Left renal pelvis (tissue), 4 donors: ENCODE measurements at places on chromosomes 2 and 18.

DNA sequence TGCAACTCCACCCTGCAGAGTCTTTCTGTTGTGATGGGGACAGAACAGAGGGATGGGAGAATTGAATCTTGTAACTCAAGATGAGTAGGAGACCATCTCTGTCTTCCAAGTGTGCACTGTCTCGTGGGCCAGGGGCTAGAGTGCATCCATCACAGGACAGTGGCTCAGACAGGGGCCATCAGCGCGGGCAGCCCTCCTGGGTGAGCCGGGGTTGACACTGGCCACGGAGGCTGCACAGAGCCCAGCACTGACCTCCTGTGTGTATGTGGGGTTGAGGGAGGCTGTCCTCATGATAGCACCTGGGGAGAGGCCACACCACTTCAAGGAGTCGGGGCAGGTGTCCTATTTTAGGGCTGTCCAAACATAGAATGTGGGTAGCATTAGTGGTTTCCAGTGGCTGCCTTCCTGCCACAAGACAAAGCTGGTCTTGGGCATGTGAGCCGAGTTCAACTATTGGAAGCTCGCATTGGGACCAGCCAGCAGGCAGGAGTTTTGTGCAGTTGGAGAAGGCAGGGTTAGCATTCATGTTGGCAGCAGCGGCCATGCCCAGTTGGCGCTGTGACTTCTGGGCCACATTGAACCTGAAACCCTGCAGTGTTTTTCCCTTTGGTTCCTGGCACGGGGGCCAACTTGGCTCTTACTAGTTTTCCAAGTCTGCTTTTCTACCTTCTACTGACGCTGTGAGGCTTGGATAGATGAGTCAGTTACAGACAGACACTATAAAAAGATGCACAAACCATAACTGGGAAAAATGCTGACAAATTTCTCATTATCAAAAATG, 45.3 kb downstream of the ACOXL start:
- DNase-seq = no peak

- DNase-seq = no peak
Measured at GRCh38 chr2:99789849-99790248, 300.0 kb upstream of the REV1 start.

GRCh38 chr2:60838481-60838880, 42.9 kb upstream of the REL start:
- DNase-seq = no peak

DNA sequence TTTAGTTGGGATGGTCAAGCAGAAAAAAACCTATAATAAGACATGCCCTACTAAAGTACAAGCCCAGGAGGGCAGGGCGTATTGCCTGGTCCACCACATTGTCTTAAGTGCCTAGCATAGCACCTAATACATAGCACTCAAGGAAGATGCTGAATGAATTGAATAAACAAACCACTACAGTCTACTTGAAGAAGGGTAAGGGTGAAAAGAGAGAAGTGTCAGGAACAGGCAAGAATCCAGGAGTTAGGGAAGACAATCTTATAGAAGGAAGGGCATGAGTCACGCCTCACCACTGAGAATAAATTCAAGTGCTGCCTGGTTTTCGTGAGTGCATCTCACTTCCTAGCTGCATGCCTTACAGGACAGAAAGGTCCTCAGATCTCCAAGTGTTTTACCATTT, 13.9 kb downstream of the SLC19A3 start:
- no peak for DNase-seq

DNA sequence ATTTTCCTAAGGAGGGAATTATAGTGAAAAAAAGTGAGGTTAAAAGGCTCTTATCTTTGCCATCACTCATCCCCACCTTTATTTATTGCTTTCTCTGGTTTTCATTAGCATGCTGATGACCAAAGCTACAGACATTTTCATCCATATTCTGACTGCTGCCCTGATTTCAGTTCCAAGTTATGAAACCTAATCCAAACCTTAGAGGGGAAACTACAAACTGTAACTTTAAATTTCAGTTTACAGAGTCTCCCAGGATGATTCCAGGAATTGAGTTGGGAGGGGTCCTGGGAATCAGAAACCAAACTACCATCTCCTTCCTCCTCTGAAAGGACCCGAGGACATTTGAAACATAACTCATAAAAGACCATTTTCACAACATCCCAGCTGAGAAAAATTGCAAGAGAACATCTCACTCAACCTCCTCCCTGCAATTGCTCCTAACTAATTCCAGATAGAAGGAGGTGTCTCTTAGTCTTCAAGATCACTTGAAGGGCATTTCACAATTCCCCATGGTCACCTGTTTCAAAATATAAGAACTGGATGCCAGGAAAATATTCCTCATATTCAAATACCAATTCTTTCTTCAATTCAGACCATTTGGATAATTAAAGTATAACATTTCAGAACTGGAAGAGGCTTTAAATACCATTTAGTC, 520.6 kb downstream of the TNS1 start:
- no peak for DNase-seq

DNA sequence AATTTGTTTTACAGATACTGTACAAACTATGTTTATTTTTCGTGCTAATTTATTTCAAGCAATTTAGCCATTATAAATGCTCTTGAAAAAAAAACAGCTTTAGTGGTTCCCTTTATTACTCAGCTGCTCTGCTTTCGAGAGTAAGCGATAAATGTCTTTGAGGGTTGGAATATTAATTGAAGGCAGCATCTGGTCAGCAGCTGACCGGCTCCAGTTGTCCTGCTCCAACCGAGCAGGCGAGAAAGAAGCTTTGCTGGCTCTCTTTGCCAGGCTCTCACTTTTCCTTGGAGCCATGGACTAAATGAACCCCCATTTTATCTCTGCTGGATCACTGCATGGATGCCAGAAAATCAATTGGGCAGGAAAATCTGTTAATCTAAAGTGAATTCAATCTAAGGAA, 147.4 kb downstream of the LNPK start:
- no peak for DNase-seq

GRCh38 chr18:79748321-79749180, 49.2 kb upstream of the KCNG2 start:
- DNase-seq = no peak

GRCh38 chr2:61693744-61694143, 155.6 kb upstream of the XPO1 start:
- no peak for DNase-seq

DNA sequence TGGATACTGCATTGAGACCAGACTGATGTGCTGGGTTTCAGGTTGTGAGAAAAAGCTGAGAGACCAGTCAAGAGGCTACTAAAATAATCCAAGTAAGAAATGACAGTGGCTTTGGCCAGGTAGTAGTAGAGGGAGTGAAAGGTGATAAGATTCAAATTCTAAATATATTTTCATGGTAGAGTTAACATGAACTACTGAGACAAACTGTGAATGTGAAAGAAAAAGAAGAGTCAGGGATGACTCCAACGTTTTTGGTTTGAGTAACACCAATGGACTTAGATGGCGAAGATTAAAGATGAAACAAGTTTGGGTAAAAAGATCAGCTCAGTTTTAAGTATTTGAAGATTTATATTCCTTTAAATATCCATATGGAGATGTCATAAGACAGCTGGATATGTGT, 209.4 kb downstream of the ZEB2 start:
- DNase-seq = no peak

DNA sequence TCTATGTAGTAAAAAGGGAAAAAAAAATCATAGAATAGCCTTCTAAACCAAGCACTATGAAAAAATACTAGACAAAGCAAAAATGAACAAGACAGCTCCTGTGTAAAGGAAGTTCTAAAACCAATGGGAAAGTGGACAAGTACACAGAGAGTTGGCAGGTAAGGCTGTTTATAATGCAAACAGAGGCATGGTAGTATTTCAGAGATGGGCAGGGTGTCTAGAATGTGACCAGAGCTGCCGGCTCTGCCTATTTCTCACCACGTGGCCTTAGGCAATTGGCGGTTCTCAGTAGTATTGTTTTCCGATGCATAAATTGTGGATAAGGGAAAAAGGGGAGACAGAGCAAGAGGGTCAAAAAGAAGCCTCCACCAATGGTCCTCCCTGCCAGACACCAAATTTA, 173.6 kb downstream of the ANKRD30B start:
- no peak for DNase-seq

GRCh38 chr18:10298346-10298745, 156.1 kb upstream of the APCDD1 start:
- no peak for DNase-seq

- no peak for DNase-seq
Measured at GRCh38 chr2:36769106-36769505, 72.6 kb downstream of the VIT start.

DNA sequence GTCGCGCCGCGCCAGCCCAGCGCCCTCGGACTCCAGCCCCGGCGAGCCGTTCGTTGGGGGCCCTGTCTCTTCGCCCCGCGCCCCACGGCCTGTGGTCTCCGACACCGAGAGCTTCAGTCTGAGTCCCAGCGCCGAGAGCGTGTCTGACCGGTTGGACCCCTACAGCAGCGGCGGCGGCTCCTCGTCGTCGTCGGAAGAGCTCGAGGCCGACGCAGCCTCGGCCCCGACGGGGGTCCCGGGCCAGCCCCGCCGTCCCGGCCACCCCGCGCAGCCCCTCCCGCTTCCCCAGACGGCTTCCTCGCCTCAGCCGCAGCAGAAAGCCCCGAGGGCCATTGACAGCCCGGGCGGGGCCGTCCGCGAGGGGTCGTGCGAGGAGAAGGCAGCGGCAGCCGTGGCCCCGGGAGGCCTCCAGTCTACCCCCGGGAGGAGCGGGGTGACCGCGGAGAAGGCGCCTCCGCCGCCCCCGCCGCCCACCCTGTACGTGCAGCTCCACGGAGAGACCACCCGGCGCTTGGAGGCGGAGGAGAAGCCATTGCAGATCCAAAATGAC, 1.4 kb downstream of the PHLPP1 start:
- no peak for DNase-seq

GRCh38 chr2:207694811-207695281, 16.6 kb upstream of the CCNYL1 start:
- DNase-seq = no peak

GRCh38 chr2:188506843-188507242, 215.2 kb downstream of the GULP1 start:
- DNase-seq = no peak

DNA sequence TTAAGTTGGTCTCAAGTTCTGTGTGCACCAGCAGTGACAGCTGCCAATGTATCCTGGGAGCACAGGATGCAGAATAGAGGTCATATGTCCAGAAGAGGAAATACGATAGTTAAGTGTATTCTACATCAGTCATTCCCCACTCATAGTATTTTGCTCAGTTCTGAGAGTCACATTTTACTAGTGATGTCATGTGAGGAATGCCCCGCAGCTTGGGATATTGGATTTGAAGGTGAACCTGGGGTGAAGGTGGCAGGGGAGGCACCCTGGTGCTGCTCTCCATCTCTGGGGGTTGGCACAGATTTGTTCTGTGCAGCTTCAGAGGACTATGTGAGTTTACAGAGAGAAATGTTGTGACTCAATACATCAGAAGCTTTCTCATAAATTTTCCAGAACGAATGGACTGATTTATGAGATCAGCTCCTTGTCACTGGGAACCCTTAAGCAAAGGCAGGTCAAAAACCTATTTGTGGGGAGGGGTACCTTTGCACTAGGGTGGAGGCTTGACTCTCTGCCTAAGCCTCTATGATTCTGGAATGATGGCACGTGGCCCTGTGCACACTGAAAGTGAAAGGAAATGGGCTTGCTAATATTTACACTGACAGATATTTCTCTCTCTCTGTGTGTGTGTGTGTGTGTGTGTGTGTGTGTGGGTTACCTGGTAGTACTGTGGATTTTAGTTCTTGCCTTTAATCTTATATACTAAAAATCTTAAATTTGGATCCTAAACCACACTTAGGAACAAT, 95.9 kb downstream of the NEB start:
- no peak for DNase-seq

GRCh38 chr2:190627448-190628412, 21.2 kb upstream of the NAB1 start:
- DNase-seq = no peak
